ENCODE measurements at places on chromosomes 5 and 9.

DNA sequence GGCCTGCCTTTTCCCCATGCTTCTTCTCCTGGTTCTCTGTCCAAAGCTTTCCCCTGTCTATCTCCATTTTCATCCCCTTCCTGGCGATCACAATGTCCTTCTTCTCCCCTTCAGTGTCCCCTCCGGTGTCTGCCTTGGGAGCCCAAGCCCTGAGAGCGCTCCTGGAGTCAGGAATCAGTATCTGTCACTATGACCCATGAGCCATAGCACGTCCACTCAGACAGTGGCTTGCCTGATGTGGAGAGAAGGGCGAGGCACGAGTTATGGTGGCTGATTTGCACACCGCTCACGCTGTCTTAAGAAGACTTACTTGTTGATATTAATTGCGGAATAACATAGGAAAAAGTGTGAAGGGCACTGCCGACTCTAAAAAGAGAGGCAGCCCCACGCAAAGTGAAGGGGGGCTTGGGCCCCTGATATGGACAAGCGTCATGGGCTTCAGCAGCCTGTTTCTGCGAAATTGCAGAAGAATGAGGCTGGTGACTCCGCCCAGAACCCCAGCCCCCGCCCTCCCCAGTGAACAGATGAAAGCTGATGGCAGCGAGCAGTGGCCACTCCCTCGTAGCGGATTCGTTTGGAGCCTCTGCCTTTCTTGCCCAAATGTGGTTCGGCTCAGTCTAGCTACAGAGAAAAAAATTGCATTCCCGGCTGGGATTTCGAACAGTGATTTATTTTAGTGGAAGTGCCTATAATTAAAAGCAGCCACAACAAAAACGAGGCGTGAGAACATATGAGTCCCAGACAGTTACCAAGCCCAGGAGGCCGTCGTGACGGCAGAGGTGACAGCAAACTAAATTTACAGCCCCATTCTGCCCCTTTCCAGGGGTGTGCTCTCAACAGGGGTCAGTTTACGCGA is 149.8 kb downstream of the ICE1 start:
- DNase-seq, result no peak

DNA sequence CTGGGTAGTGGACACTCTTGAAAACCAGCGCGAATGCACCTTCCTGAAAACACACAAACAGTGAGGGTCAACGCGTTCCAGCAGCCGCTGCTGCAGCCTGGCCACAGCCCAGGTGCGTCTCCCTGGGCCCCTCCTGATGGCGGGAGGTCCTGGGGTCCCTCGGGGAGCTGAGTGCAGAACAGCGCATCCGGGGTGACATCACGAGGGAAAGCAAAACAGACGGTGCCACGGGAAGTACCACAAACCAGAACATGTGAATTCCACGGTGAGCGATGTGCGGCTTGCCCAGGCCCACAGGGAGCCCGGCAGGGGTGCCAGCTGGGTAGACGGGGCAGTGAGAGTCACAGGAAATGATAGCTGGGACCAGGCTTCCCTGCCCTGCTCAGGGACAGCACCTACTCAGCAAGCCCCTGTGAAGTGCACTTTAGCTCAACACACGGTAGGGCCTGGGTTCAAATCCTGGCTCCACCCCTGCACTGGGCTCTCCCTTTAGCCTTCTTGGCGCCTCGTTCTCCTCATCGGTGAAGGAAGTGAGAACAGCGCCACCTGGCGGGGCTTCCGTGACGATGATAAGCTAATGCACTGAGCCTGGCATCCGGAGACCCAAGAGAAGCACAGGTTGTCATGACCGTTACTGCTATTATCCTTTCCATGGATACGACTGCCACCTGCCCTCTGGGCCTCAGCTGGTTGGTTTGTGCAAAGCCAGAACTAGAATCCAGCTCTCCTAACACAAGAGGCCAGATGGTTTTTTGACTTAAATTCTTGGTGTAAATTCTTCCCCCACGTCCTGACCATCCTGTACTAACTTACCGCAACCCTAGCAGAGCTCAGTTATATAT is 24.6 kb downstream of the GFPT2 start:
- DNase-seq, result peak; percentile 97

- DNase-seq, result peak; percentile 90
Measured at GRCh38 chr9:78278177-78278777, 18.6 kb upstream of the PSAT1 start.

DNA sequence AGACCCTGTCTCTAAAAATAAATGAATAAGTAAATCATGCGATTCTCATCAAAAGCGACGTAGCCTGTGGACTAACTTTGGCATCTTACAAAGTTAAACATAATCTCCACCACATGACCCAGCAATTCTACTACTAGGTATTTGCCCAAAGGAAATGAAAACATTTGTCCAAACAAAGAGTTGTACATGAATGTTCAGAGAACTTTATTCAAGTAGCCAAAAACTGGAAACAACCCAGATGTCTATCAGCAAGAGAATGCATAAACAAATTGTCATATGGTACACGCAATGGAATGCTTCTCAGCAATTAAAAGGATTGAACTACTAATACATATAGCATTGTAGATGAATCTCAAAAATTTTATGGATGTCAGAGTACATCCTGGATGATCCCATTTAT is 82.6 kb downstream of the ADRB2 start:
- no peak for DNase-seq

GRCh38 chr5:37825334-37825915 is 14.4 kb downstream of the GDNF start:
- DNase-seq, result no peak

- no peak for DNase-seq
Measured at GRCh38 chr5:179124853-179125788, 64.9 kb downstream of the ZNF354C start.

DNA sequence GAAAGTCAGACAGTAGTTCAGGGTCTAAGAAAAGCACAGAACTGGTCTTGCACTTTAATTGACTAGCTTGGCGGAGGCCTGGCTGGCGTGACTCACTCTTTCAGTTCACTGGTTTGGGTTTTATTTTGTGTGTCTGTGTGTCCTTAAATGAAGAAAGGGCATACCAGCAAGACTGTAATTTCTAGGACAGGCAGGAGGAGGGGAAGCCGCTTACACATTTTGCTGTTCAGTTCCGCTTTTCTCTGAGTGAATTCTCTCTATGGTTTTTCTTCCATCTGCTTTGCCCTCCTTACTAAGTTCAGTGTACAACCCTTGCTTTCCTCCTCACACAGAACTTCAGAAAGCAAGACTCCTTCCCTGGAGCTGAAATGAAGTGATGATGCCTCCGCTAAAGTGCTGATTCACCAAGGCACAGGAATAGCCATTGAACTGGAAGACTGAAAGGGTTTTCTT is 150.8 kb downstream of the MEF2C start:
- no peak for DNase-seq

- no peak for DNase-seq
Measured at GRCh38 chr5:131212471-131213021, 41.8 kb downstream of the LYRM7 start.

DNA sequence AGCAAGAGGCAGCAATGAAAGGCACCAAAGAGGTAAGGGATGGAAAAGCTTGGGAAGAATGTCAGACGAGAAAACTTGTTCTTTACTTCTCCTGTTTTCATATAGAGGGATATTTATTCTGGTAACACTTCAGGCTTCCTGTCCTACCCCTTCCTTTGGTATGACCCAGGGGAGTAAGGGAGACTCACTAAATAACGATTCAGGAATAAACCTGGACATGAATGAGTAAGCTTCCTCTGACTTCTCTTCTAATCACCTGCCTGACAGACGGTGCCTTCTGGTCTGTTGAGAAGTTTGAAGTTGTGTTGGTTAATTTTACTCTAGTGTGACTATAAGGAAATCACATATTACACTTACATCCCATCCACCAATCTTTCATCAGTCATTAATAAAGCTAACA is 461.2 kb downstream of the CDH12 start:
- no peak for DNase-seq

- DNase-seq, result no peak
Measured at GRCh38 chr9:123695386-123695785, 234.5 kb downstream of the DENND1A start.

- no peak for DNase-seq
Measured at GRCh38 chr5:112583166-112583565, 154.5 kb upstream of the APC start.

GRCh38 chr5:143249851-143250250 is 153.6 kb downstream of the NR3C1 start:
- no peak for DNase-seq

GRCh38 chr5:170121321-170121720 is 15.6 kb downstream of the FOXI1 start:
- no peak for DNase-seq

DNA sequence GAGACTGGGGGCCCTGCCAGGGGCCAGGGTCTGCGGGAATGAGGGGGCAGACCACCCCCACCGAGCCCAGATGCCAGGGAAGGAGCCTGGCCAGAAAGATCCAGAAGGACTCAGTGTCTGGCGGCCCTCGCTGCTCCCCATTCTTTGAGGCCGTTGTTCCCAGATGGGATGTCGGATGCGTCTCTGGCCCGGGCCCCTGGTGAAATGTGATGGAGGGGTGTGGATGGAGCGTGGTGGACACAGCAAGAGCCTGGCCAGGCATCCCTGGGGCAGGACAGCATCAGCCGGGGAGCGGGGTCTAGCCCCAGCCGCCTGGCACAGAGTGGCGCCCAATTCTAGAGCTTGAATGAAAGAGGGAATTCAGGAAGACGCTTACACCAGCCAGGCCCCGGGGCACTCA is 46.2 kb upstream of the NKD2 start:
- no peak for DNase-seq

GRCh38 chr9:69535286-69535832 is 136.8 kb downstream of the APBA1 start:
- no peak for DNase-seq

DNA sequence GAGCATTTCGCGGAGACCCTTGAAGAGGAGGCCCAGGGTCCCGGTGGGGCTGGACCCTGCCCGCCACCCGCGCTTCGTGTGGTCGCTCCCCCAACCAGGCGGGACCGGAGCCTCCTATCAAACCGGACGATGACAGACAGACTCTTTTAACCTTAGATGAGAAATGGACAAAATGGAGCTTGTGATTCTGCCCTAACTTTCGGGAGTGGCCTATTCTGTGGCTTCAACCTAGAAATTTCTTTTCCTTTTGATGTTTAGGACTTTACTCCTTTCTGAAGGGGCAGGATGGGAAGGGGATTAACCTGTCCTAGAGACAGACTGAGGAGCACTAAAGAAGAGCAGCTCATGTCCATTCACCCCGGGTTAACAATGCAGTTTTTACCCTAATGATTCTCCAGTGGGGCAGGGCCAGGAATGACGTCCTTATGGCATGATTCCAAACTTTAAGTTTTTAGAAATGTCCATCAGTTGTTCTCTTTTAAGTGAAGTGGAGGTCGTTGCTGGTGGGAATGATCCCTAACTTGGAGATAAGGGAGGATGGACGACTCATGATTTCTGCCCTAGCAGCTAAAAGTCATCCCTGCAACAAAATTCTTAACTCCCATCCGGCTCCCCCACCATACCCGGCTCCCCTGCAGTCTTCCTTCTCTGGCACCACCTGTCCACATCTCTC is 1.0 kb downstream of the NIPSNAP3A start:
- peak; percentile 40 for DNase-seq

GRCh38 chr5:98455665-98456064 is 317.8 kb upstream of the RGMB start:
- DNase-seq, result peak; percentile 25

GRCh38 chr5:110703481-110703880 is 23.0 kb downstream of the TMEM232 start:
- DNase-seq, result peak; percentile 14

GRCh38 chr9:130576176-130576575 is 3.2 kb upstream of the FUBP3 start:
- DNase-seq, result no peak

DNA sequence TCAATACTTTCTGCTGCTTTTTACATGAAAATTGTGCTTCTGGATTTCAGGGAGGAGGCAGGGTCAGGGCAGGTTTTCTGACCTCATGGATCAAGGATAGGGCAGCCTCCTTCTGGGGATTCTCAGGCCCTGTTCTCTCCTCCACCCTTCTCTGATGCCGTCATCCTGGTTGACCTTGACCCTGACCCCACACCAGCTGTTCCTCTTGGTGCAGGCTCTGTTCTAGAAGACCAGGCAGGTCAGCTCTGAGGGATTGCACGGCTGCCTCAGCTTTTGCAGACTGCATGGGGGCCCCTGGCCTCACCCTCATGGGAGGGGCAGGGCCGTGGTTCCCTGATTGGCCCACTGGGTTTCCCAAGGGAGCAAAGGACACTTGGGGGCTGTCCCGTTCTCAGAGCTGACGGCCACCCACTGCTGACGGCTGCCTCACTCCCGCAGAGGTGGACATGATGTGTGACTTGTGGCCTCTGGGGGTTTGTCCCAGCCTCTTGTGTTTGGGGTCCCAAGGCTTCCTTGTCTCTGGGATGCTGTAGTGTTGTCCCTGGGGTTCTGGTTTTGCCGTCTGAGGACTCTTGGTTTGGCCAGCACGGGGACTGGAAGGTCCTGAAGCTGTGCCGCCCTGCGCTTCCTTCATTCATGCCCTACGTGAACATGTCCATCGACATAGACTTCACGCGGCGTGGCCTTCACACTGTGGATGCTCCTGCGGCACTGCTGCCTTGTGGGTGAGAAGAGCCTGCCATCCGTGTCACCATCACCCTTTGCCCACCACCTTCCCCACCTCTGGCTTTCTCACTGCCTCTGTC is 34.5 kb downstream of the CEP72 start:
- DNase-seq, result no peak

DNA sequence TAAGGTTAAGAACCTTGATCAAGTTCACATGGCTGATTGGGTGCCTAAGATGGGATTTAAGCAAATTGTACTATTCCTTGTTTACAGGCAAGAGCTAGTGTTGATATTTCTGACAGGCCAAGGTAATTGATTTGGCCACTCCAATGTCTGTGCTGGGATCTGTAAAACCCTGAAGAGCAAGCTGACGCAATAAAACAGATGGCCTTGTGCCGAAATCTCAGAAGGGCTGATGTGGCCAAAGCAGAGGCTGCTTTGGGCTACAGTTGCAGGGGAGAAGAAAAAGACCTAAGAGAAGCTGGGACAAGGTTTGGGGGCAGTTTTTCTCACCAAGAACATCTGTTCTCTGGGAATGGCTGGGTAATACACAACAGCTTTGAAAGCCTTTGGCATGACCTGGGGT is 463.2 kb upstream of the ZNF608 start:
- DNase-seq, result no peak

DNA sequence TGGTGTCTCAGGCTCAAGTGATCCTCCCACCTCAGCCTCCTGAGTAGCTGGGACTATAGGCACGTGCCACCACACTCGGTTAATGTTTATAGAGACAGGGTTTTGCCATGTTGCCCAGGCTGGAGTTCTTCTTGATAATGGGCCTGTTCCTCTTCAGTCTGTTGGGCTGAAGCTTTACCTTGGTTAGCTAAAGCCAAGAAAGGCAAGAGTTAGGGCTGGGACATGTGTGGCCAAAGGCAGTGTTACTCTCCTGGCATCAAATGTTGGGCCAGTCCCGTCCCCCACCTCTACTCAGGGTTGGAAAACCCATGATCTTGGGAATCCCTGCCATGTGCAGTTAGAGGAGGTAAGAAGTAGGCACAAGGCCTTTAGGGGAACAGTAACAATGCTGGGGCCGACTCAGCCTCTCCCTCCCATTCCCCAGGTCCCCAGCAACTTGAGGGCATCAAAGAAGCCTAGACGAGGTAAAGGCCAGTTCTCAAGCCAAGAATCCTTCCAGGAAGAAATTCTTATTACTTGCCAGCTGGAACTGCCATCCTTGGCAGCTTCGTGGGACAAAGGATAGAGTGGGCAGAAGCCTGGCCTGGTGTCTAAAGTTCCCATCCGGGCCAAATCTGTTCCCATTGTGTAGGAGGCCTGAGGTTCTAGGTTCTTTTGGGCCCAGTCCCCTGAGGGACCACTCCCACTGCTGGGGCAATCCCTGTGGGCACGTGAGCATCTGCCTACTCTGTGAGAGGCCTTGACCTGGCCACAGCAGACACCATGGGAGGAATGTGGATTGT is 4.5 kb downstream of the EGR1 start:
- DNase-seq, result peak; percentile 78

All from MCF 10A (cell line).